ENCODE measurements at places on chromosomes 2 and 18.
A peak's percentile ranks its signal among the peaks of the same experiment; 100 is the strongest.

DNA sequence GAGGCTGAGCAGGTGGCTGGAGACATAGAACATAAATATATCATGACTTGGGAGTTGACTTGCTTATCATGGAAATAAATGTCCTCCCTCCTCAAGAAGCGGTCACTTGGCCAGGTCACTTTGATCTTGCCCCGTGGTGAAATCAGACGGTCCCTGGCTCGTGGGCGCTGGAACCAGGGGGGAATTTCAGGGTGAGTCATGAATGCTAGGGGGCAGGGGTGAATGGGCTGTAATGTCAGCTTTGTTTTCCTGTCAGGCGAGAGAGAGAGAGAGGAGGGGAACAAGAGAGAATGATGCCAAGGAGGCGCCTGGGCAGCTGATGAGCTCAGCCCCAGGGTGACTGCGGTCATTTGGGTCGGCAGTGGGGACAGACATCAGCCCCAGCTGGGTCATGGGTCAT, 47.7 kb downstream of the RRM2 start:
- DNase-seq = peak; percentile 63

DNA sequence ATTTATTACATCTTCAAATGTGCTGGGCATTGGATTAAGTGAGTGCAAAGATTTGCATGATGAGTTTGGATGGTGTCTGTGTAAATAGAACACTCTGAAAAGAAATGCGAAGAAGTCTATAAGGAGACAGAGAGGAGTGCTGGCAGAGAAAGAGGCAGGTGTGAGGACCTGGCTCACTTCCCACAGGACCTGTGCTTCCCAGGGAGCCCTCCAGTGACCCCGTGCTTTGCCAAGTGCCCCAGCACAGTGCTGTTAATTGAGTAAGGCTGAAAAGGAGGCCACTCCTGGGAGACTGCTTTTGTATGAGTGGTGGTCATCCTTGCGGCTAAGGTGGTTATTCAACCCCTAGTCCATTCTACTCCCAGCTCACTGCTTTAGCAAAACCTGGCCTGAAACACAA, 230.8 kb downstream of the OSR1 start:
- DNase-seq = no peak

- peak; percentile 21 for DNase-seq
Measured at GRCh38 chr2:172107690-172108586, 5.2 kb upstream of the DLX2 start.

GRCh38 chr2:211692689-211693088, 845.9 kb downstream of the ERBB4 start:
- no peak for DNase-seq

GRCh38 chr18:61579581-61579980, 246.4 kb downstream of the CDH20 start:
- DNase-seq = no peak

DNA sequence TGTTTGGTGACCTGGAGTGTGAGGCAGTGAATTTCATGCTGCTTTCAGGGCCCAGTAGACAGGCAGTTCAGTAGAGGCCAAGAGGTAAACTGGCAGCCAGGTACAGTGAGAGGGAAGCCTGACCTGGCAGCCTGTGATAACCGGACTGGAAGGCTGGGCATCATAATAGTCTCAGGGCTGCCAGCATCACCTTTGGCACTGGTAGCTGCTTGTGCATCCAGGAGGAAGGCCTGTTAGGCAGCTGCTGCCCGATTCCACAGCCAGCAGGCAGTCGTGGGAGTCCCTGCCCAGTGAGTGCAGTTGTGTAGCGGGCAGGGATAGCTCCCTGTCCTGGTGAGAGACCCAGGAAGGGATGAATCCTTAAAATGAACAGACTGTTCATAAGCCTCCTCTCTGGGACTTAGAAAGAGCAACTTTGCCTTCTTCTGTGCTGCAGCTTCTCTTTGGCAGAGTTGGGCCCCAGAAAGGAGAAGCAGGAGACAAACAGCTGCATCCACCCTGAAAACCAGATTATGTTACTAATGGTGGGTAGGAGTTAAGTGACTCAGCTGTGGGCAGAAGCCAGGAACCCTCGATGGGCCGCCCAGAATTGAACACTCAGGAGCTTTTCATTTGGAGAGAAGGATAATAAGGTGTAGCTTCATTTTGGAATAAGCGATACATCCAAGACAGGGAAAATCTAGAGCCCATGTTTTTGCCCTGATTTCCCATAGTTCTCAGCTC, 8.1 kb upstream of the GPBAR1 start:
- no peak for DNase-seq

- DNase-seq = no peak
Measured at GRCh38 chr18:70025580-70025979, 77.9 kb upstream of the CD226 start.

DNA sequence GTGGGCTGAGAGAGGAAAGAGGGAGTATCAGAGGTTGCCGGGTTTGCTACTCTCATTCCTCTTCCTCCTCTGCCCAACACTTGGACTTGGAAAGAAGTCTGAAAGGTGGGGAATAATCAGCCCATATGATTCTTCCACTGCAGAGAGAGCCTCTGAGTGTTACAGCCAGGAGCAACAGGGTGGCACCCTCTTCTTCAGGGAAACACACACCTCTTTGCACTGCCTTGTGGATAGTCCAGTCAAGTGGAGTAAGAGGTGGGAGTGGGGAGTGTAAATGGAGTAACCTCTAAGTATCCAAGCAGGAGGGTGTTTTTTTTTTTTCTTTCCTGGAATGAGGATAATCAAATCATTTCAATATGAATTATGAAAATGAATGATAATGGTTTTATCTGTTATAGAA, 9.0 kb upstream of the SERPINB8 start:
- no peak for DNase-seq

GRCh38 chr2:119950966-119951365, 61.9 kb upstream of the EPB41L5 start:
- DNase-seq = no peak

- no peak for DNase-seq
Measured at GRCh38 chr2:195675783-195676427, 18.9 kb downstream of the SLC39A10 start.

GRCh38 chr2:240921995-240922244, 15.8 kb downstream of the CROCC2 start:
- peak; percentile 15 for DNase-seq

DNA sequence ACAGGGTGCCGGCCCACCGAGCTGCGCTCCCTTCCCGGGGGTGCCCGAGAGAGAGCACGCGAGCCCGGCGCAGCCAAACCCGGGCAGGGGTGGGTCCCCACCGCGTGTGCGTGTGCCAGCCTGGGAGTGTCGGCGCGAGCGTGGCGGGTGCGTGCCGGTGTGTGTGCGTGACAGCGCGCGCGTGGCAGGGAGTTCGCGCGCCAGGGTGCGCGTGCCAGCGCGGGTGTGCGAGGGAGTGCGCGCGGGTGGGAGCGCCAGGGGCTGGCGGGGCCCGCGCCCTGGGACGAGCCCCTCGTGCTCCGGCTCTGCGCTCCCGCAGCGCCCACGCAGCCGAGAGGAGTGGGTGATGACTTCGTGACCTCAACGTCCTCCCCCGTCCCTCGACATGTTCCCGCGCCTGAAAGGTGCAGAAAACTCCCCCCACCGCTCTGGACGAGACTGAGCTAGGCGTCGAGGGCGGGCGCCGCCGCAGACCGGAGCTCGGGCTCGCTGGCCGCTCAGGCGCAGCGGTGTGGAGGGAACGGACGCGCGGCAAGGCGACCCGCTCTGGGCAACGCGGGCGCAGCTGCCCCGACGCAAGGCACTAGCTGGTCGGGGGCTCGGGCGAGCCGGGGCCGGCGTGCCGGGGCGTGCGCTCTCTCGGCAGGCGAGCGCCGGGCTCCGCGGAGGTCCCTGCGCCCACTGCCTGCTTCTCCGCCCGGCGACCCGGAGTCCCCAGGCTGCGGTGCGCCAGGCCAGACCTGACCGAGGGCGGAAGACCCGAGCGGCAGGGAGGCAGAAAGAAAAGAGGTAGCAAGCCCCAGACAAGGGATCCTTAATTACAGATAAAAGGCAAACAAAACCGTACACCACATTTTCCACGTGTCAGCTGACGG, 582.8 kb downstream of the ZEB2 start:
- DNase-seq = peak; percentile 85

DNA sequence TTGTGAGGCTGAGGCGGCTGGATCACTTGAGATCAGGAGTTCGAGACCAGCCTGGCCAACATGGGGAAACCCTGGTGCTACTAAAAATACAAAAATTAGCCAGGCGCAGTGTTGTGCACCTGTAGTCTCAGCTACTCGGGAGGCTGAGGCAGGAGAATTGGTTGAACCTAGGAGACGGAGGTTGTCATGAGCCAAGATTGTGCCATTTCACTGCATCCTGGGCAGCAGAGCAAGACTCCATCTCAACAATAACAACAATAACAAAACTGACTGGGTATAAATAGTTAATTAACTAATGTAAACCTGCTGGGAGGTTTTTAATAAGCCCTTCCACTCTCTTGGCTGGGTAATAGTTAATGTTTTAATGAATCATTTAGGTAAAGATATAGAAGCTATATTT, 7.8 kb downstream of the SULT6B1 start:
- no peak for DNase-seq

GRCh38 chr2:177616066-177616465, 223.5 kb downstream of the AGPS start:
- no peak for DNase-seq

DNA sequence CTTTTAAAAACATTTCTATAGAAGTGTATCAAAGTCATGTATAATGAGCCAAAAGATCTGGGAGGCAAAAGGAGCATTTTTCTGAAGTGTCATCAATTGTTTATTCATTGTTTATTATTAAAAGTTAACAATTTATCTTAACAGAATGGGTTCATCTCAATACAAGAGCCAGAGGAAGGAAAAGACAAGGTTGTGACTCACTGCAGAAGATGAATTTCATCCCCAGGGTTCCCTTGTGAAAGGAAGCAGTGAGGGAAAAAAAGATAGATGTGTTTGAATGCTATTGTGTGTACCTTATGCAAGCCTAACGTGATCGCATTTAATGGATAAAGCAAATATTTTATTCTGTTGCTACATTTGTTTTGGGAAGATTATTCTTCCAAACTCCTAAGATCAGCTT, 286.3 kb downstream of the PIEZO2 start:
- DNase-seq = no peak

- no peak for DNase-seq
Measured at GRCh38 chr2:111039628-111040383, 80.9 kb upstream of the BCL2L11 start.

GRCh38 chr2:96856776-96857666, 795 bp downstream of the ANKRD39 start:
- no peak for DNase-seq

- DNase-seq = no peak
Measured at GRCh38 chr2:235521844-235522243, 28.0 kb downstream of the AGAP1 start.

- no peak for DNase-seq
Measured at GRCh38 chr18:6161549-6161948, 253.2 kb downstream of the L3MBTL4 start.

DNA sequence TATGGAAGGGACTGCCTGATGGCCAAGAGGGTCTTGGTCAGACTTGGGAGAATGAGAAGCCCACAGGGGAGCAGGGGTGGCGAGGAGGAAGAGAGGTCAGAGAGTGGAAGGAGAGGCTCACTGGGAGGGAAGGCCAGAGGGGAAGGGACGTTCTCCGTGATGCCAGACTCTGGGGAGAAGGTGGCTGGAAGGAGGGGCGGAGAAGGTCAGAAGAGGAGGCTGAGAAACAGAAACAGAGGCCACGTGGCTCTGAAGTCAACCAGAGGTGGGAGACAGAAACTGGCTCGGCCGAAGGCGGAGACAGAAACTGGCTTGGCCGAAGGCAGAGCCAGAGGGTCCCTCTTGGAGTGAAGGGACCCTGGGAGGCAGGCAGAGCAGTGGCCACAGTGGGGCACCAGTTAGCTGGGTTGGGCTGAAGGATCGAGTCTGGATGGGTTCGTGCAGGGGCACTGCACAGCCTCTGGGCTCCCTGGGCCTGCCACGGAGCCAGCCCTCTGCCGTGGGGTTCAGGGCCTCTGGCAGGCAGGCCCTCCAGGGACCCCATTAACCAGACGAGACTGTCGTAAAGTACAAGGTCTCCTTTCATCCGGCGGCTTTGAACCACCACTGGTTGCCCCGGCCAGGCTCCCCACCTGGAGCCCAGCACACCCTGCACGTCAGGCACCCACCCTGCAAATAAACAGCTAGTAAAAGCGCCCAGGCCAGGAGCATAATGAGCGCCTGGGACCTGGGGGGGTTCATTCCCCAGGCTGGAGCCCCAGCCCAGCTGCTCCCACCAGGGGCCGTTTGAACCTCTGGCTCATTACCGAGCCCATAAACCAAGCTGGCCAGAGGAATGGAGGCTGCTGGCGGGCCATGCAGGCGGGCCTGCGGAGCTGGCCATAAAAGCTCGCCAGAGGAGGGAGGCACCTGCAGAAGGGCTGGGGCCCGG, 218.8 kb downstream of the DYSF start:
- DNase-seq = peak; percentile 40

- no peak for DNase-seq
Measured at GRCh38 chr2:152454960-152455359, 120.0 kb downstream of the FMNL2 start.

- DNase-seq = no peak
Measured at GRCh38 chr18:57980573-57981307, 63.3 kb upstream of the NEDD4L start.

GRCh38 chr2:207394203-207394781, 135.5 kb upstream of the CREB1 start:
- DNase-seq = no peak

- DNase-seq = no peak
Measured at GRCh38 chr2:70936979-70937811, 1.5 kb downstream of the ATP6V1B1 start.

DNA sequence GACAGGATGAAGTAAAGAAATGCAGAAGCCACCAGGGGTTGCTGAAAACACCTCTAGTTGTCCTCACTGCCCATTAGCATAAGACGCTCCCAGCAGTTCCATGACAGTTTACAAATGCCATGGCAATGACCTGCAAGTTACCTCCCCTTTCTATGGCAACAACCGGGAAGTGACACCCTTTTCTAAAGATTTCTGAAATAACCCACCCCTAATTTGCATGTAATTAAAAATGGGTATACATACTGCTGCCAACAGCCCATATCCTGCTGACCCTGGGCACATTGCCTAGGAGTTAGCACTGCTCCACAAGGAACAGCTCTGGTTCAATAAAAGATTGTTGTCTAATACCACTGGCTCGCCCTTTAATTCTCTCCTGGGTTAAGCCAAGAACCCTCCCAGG, 178.3 kb upstream of the LRATD1 start:
- DNase-seq = no peak

GRCh38 chr2:232521959-232522622, 1.9 kb downstream of the PRSS56 start:
- peak; percentile 96 for DNase-seq

DNA sequence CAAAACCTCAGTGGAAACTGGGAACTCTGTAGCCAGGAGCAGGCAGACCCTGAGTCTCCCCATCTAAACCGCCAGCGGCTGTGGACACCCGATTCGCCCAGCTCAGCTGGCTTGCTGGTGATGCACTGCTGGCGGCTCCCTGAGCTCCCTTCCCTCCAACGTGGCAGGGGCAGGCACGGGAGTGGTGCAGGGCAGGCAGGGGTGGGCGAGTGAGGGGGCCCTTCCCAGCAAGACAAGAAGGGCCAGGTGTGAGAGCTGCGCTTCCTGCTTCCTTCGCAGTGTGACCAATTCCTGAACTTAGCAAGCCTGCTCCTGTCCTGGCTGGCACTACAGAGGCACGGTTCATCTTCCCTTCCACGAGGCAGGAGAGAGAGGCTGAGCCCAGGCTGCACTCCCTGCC, 12.3 kb upstream of the SEMA4C start:
- no peak for DNase-seq
